SJSA1 (cell line): ENCODE measurements at places on chromosomes 2 and 18. TPM values are rescaled to one million over a fixed set of nuclear protein-coding genes. Genes with fewer than 3 reads are reported as not detected.

Gene SERPINB12
- total RNA-seq, result not detected in 2 replicates

DNA sequence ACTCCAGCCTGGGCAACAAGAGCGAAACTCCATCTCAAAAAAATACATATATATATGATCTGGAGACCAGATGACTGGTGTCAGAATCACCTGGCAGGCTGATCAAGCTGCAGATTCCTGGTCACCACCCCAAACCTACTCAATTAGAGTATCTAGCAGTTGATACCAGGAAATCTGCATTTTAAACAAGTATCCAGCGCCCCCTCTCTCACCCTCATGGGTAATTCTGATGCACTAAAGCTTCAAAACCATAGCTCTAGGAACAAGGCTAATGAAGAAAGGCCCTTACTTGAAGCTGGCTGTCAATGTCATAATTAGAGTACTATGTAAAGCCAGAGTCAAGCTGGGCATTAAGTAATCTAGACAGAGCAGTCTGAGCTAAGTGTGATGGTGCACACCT is 25.0 kb upstream of the PCBP1 start:
- no peak overlapping the region for H3K27ac ChIP-seq
- no peak overlapping the region for H3K4me3 ChIP-seq
- peaks cover 62% of the 10 kb centered on the region for H3K36me3 ChIP-seq
- no peak for DNase-seq
- H3K27me3 ChIP-seq, result no peaks in the 10 kb centered on the region

- H3K4me3 ChIP-seq, result no peak overlapping the region
- peaks cover 32% of the 10 kb centered on the region for H3K4me1 ChIP-seq
- DNase-seq, result no peak
- H3K27ac ChIP-seq, result no peak overlapping the region
- H3K27me3 ChIP-seq, result no peaks in the 10 kb centered on the region
- peaks cover 36% of the 10 kb centered on the region for H3K36me3 ChIP-seq
Measured at GRCh38 chr2:215313255-215313613, 1.4 kb downstream of the ATIC start.

Gene MTCL1
- 36.7 and 47.7 TPM in 2 replicates for total RNA-seq

Gene CHRNA1
- total RNA-seq, result 0.16 TPM in 1 of 2 replicates, not detected in the other

DNA sequence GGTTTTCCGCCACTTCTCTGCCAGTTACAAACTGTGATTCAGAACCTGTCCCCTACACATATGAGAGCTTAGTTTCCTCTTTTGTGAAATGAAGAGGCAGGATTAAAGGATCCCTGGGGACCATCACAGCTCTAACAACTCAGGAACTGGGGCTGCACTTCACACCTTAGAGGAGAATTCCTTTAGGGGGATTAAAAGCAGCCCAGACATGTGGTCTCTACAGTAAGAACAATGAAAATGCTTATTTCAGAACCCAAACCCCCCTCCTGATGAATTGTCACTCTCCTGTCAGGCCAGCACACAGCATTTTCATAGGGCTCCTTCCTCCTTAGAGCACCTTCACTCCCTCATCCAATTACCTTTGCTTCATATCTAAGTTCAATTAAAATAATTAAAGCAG is 101.5 kb upstream of the NEDD4L start:
- H3K27me3 ChIP-seq, result no peaks in the 10 kb centered on the region; the same call in 1 of the 2 replicates
- H3K4me1 ChIP-seq, result peaks cover 13% of the 10 kb centered on the region
- DNase-seq, result no peak

- H3K4me3 ChIP-seq, result no peak overlapping the region
- no peaks in the 10 kb centered on the region for H3K4me1 ChIP-seq
- DNase-seq, result peak; percentile 50
- no peaks in the 10 kb centered on the region for H3K27me3 ChIP-seq
- H3K27ac ChIP-seq, result no peak overlapping the region
- H3K36me3 ChIP-seq, result no peaks in the 10 kb centered on the region
Measured at GRCh38 chr18:11518788-11519685, 90.4 kb upstream of the SLC35G4 start.

Gene AQP12B
- not detected in 2 replicates for total RNA-seq

Gene DPYSL5
- not detected in 2 replicates for total RNA-seq

Gene MC2R
- total RNA-seq, result not detected in 2 replicates

GRCh38 chr2:187547353-187547979 is 6.8 kb downstream of the TFPI start:
- H3K4me1 ChIP-seq, result peaks cover 75% of the 10 kb centered on the region
- peak; percentile 88 for DNase-seq
- H3K27ac ChIP-seq, result peak overlapping the region; percentile 79
- no peak overlapping the region for H3K4me3 ChIP-seq

Gene REG1B
- not detected in 2 replicates for total RNA-seq

GRCh38 chr2:54468673-54469072 is 12.5 kb downstream of the SPTBN1 start:
- no peaks in the 10 kb centered on the region for H3K27me3 ChIP-seq
- 0 out of 2 replicates have a peak, but pooled peaks cover 4% of the 10 kb centered on the region for H3K36me3 ChIP-seq
- H3K4me3 ChIP-seq, result no peak overlapping the region
- DNase-seq, result no peak

- H3K36me3 ChIP-seq, result peaks cover 42% of the 10 kb centered on the region
- H3K27ac ChIP-seq, result no peak overlapping the region
- H3K27me3 ChIP-seq, result peaks cover 13% of the 10 kb centered on the region
- H3K4me1 ChIP-seq, result peaks cover 8% of the 10 kb centered on the region
- no peak for DNase-seq
Measured at GRCh38 chr2:74493546-74493945, 5.9 kb downstream of the LBX2 start.

GRCh38 chr18:79117385-79117784 is 48.2 kb downstream of the ATP9B start:
- no peak overlapping the region for H3K4me3 ChIP-seq
- H3K4me1 ChIP-seq, result no peaks in the 10 kb centered on the region
- no peak for DNase-seq
- no peaks in the 10 kb centered on the region for H3K27me3 ChIP-seq

DNA sequence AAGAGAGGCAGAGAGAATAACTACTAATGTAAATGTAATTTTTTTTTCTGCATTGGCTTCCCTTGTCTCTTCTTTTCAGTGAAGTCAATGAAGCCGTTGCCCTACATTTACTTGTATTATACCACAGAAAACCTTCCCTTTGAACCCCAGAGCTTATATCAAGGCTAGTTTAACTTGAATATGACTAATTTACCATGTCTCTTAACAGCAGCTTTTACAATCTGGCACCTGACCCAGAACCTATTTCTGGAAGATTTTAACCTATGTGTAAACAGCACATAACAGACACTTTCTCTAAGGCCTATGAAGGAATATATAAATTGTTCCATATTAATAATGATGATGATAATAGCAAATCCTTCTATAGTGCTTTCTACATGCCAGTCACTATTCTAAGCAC is 580.5 kb upstream of the NXPH2 start:
- no peak for DNase-seq
- H3K27ac ChIP-seq, result no peak overlapping the region

Gene SF3B1
- total RNA-seq, result 157 and 250 TPM in 2 replicates

Gene FASTKD1
- 25.2 and 30.4 TPM in 2 replicates for total RNA-seq

GRCh38 chr2:98985905-98986666 is 50.1 kb upstream of the CRACDL start:
- H3K36me3 ChIP-seq, result no peaks in the 10 kb centered on the region
- H3K27ac ChIP-seq, result no peak overlapping the region
- no peaks in the 10 kb centered on the region for H3K27me3 ChIP-seq
- no peaks in the 10 kb centered on the region for H3K4me1 ChIP-seq
- DNase-seq, result no peak

Gene CRYGD
- total RNA-seq, result not detected in 2 replicates

DNA sequence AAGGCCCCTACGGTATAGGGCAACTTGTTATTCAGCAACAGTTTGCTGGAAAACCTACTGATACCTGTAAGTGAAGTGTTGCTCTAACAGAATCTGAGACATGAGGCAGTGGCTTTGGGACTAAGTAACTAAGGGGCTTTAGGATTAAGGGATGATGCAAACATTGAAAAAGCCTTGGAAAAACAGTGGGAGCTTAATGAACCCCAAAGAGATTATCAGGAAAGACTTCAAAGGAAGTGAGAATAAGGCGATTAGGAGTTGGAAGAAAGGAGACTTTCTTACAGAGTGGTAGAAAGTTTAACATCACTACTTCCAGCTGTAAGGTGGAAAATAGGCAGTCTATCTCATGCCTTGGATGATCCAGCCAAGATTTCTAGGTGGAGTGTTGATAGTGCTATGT is 158.2 kb upstream of the TRIB2 start:
- peaks cover 34% of the 10 kb centered on the region for H3K4me1 ChIP-seq
- no peaks in the 10 kb centered on the region for H3K27me3 ChIP-seq
- H3K4me3 ChIP-seq, result no peak overlapping the region
- no peak overlapping the region for H3K27ac ChIP-seq

- H3K27me3 ChIP-seq, result no peaks in the 10 kb centered on the region
- no peak overlapping the region for H3K4me3 ChIP-seq
- DNase-seq, result no peak
- H3K27ac ChIP-seq, result no peak overlapping the region
- H3K36me3 ChIP-seq, result no peaks in the 10 kb centered on the region
- H3K4me1 ChIP-seq, result no peaks in the 10 kb centered on the region
Measured at GRCh38 chr2:130901061-130901460, 64.3 kb downstream of the ARHGEF4 start.

Gene TCF23
- total RNA-seq, result not detected in 2 replicates

DNA sequence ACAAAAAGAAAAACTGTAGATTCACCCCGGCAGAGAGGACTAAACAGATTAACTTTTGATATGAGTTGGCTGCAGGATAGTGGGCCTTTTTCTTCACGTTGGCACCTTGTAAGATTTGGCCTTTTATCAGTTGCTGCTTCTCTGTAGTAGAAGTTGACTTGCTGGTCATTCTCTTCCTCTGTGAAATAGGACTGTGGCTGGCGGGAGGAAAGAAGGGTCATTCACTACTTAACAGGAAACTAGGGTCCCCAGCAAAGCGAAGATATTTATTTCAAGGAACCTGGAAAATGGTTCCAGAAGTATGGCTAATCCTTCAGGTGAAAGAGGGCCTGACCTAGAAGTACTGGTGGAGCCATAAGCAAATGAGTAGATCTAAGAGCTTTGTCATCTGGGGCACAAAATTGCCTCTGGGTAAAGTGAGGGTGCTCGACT is 383 bp upstream of the ATP5MC3 start:
- H3K36me3 ChIP-seq, result peaks cover 46% of the 10 kb centered on the region
- no peak for DNase-seq
- peak overlapping the region; percentile 80 for H3K4me3 ChIP-seq
- peaks cover 9% of the 10 kb centered on the region for H3K4me1 ChIP-seq

DNA sequence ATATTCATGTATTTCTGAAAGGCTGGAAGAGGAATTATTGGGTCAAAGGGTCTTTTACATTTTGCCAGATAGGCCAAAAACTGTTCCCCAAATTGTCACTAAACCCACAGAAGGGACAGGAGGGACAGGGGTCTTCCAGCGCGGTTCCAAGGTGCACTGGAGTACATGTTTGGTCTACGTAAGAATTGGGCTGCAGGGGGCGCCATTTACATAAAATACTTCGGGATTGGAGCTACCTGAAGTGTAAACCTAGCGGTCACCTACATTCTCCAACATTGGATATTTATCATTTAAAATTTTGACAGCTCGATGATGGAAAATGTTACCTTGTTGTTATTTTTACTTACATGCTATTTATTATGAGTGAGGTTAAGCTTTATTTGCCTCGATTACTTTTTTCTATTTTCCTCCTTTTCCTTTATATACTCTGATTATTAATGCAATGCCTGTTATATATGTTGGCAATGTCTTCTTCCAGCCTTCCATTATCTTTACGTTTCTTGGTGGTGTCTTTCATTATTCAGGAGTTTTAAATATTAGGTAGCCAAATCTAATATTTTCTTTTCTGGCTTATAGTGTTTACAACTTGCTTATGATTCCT is 43.0 kb upstream of the RAB6C start:
- H3K27ac ChIP-seq, result no peak overlapping the region
- H3K36me3 ChIP-seq, result no peaks in the 10 kb centered on the region
- DNase-seq, result peak; percentile 42
- no peaks in the 10 kb centered on the region; the same call in 1 of the 2 replicates for H3K27me3 ChIP-seq

DNA sequence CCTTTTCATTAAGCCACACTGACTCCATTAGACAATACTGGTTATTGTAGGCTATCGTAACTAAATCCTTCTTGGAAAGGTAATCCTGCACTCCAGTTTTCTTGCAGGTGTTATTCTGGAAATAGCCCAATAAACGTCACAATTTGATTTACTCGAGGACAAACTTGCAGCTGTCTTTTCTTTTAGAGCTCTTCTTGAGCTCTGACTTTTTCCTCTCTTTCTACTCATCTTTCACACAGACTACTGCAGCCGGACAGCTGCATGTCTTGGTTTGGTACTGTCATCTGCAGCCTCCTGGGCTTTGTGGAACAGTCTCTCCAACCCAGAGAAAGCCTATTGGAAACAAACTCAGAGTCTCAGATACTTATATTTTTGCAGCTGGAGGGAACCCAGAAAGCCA is 23.0 kb upstream of the MSGN1 start:
- H3K36me3 ChIP-seq, result no peaks in the 10 kb centered on the region
- H3K27me3 ChIP-seq, result no peaks in the 10 kb centered on the region
- no peak overlapping the region for H3K4me3 ChIP-seq
- no peak for DNase-seq
- no peak overlapping the region for H3K27ac ChIP-seq
- peaks cover 11% of the 10 kb centered on the region for H3K4me1 ChIP-seq
